Inflammatory macrophage (primary cell): ENCODE measurements at places on chromosomes 2 and 18.
A peak's percentile ranks its signal among the peaks of the same experiment; 100 is the strongest.

GRCh38 chr2:52429171-52429570 lies 1338.4 kb upstream of the CHAC2 start:
- no peak for DNase-seq

DNA sequence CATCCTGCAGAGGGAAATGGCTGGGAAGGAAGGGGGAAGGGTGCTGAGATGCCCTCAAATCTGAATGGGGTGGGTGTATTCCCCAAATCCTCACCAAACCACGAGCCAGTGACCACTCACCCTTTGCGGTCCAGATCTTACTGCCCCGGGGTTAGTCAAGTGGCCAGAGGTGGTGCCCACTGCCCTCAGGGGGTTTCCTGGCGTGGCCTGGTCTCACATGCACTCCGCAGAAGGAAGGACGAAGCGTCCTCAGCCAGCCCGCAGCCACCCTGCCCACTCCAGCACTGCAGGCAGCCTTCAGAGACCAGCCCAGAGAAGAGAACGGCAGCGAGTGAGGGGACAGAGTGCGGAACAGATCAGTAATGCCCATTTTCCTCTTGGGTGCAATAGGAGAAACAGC lies 50.4 kb downstream of the IL1RL2 start:
- no peak for DNase-seq

GRCh38 chr2:127254386-127254981 lies 34.4 kb upstream of the CYP27C1 start:
- DNase-seq, result no peak

DNA sequence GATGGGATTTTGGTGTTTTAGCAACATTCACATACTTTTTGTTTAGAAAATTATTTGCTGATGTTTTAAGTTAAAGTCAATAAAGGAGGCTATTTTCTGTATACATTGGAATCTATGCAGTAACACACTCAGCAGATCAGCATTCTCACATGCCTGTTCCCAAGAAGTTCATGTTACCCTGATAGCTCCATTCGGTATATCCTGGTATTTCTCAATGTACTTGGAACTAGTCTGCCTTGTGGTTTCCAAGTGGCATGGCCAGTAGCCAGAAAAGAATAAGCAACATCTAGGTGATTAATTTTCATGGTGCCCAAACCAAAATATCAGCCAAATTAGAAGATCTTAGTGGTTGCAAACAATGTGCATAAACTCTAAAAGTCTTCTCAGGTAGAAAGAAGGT lies 5.2 kb upstream of the NCAPH start:
- DNase-seq, result no peak

DNA sequence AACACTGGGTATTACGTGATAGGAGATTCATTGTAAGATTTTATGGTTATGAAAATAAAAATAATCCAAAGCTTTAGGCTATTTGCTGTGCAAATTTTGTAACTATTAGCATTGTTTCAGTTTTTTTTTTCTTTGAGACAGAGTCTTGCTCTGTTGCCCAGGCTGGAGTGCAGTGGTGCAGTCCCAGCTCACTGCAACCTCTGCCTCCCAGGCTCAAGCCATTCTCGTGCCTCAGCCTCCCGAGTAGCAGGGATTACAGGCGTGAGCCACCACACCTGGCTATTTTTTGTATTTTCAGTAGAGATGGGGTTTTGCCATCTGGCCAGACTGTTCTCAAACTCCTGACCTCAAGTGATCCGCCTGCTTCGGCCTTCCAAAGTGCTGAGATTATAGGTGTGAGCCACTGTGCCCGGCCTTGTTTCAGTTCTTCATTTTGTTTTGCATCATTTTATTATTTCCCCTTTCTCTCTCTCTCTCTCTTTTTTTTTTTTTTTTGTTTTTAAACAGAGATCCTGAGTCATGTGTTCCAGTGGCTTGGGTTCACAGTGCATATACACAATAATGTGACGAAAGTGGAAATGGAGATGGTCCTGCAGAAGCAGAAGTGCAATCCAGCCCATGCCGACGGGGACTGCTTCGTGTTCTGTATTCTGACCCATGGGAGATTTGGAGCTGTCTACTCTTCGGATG lies 25.8 kb downstream of the CASP10 start:
- peak; percentile 76 for DNase-seq
